ENCODE measurements at places on chromosomes 5 and 9.

- no peak for DNase-seq
Observed at GRCh38 chr5:140821375-140822280, at the start of gene PCDHA5. TSS of gene PCDHA5 (plus strand) at chr5:140821613.

DNA sequence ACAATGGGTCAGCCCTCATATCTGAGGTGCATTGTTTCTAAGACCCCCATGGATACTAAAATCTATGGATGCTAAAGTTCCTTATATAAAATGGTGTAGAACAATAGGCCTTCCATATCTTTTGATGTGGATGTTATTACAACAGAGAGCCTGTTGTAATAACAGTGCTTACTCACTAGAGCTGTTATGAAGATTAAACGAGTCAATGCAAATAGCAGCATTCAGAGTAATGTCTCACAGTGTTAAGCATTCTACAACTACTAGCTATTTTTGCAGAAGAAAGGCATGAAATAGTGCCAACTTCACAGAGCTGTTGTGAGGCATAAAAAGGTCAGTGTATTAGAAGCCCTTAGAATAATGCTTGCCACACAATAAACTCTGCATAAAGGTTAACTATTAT lies 13.0 kb downstream of the CHSY3 start:
- no peak for DNase-seq

DNA sequence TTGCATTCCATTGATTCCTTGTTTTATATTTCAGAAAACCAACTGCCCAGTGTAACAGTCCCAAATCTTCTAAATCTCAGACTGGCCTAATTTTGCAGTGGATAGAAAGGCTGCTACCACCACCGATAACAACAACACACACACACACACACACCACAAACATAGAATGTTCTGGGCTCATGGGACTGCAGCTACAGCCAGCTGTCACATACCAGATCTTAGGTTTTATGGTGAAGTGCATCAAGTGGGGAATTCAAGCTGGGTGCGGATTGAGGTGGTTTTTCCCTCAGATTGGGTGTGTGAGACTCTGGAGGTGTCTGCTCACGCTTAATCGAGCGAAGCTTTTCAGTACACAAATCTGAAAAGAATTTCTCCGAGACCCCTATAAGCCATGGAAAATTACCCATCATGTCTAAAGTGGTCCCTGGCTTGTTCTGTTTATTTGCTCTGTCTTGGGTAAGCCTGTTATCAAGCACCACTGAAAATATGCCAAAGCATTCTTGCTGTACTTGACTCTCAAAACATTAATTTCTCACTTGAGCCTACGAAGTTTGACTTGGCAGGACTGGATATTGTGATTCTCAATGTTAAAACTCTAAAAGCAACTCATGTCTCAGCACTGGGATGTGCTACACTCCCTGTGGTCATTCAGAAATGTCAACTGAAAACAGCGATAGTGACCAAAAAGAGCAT lies 71.1 kb downstream of the ALDH7A1 start:
- DNase-seq: no peak

DNA sequence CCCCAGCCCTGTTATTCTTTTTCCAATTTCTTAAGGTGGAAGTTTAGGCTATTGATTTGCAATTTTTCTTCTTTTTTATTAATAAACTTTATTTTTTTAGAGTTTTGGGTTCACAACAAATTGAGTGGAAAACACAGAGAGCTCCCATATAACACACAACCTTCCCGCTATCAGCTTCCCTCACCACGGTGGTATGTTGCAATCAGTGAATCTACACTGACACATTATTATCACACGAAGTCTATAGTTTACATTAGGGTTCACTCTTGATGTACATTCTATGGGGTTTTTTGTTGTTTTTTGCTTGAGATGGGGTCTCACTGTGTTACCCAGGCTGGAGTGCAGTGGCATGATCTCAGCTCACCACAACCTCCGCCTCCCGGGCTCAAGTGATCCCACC lies 4.8 kb upstream of the NFX1 start:
- DNase-seq: no peak

DNA sequence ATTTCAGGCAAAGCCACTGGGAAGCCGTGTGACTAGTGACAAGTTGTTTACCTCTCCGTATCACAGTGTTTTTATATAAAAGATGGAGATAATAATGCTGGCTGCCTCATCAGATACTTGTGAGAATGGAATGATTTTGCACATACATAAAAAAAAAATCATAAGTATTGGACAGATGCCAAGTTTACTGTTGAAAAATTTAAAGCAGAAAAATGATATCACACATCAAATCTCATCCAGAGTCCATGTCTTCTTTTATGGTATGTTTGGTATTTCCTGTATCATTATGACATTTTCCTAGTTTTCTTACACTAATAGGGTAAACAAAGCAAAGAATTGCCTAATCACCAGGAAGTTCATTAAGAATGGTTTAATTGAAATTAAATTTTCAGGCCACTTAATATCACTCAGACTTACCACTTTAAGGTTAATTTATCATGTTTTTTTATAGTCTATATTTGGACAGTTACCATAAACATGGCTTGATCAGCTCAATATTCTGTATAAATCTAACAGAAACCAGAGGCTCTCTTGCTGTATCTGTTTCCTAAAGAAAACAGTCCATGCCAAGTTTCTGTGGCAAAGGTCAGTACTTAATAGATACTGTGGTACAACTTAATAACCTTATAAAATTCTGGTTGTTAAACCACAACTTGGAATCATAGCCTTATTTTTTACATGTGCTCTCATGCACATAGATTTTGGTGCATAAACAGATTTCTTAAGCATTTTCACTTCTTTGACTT lies 656.5 kb upstream of the RIOK2 start:
- no peak for DNase-seq

GRCh38 chr5:147359581-147359980 lies 124.8 kb downstream of the STK32A start:
- no peak for DNase-seq

DNA sequence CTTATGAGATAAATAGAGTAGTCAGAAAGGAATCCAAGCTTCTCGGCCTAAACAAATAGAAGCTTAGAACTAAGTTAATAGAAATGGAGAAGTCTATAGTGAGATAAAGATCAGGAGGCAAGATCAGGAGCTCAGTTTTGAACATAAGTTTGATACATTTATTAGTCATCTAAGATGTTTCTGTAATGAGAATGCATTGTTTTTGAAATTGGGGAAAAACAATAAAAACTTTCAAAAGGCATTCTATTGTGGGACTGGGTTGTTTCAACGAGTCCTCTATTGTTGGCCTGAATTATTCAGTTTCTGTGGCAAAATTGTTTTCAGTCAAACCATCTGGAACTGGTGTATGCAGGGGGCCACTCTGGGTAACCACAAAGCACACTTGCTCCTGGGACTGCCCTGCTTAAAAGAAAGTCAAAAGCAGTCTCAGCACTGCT lies 181.0 kb upstream of the CLINT1 start:
- no peak for DNase-seq

GRCh38 chr9:272251-273213 lies 57.9 kb downstream of the DOCK8 start:
- DNase-seq: peak; percentile 58

Data from stimulated activated CD8-positive, alpha-beta memory T cell treated with anti-CD3 and anti-CD28 coated beads, Interleukin-2, amount 100 ng/mL, for 1 hour (primary cell).